Glomerular endothelial cell (primary cell): ENCODE measurements at places on chromosomes 7 and 10.

DNA sequence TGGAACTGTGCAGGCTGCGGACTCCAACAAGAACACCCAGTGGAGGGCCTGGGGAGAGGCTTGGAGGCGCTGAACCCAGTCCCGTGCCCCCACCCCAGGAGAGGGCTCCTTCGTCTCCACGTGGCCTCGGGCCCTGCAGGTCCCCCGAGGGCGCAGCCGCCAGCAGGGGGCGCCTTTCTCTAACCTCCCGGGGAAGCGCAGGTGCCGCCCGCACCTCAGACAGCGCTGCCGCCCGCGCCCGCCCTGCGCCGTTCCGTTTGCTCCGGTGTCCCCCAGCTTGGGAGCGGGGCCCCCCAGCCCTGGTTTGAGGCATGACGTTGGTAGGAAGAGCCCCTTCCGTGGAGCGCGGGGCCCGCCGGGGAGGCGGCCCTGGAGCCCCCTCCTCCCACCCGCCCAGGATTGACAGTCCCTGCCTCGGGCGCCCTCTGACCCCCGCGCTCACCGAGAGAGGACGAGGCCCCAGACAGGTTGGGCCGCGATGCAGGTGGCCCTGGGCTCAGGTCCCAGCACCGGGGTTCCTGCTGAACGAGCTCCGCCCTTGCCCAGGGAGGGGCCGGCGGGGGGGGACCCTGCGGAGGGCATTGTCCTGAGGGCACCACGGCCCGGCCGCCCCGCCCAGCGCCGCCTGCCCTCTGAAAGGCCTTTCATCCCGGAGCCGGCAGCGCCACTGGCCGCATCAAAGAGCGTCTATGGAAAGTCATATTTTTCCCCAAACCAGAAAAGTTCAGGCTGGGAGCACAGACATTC lies 42.8 kb downstream of the FOXL3 start:
- no peak for DNase-seq

- DNase-seq: no peak
Measured at GRCh38 chr7:149494738-149495368, 2.8 kb downstream of the ZNF746 start.

DNA sequence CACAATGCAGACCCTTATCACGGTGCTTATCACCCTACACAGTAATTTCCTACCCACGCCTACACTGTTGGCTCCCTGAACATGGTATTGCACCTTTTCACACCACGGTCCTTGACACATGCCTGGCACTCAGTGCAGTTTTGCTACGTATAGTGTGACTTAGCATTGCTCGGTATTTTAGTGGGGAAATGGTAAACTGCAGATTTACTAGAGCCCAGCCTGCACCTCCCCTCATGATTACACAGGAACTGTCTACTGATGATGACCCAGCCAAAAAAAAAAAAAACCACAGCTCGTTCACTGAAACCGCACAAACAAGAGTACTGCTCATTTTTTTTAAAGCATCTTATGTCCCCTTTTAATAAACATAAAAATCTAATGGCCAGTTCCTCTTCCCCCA lies 124.2 kb upstream of the ZNF746 start:
- no peak for DNase-seq

DNA sequence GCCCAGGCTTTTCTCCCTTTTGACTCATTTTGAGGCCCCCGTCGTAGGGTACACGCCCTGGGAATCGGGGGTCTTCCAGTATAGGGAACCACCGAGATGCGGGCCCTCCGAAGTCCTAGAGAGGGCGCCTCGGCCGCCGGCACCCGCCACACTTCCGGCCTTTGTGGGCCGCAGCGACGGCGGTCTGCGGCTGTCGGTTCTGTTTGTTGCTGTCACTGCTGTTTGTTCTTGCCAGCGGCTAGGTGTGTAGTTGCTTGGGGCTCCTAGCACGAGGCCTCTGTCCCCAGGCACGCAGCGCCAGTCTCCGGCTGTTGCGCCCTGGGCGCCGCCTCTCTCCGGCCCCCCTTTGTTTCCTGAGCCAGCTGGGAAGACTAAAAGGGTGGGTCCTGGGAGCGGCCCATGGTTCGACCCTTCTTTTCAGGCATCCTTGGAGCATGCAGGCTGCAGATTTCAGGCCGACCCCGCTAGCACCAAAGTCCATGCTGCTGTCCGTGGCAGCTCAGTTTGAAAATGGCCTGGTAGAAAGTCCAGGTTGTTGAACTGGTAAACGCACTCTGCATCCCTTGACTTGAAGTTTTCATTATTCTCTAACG lies 17.8 kb upstream of the ZKSCAN1 start:
- DNase-seq: no peak

DNA sequence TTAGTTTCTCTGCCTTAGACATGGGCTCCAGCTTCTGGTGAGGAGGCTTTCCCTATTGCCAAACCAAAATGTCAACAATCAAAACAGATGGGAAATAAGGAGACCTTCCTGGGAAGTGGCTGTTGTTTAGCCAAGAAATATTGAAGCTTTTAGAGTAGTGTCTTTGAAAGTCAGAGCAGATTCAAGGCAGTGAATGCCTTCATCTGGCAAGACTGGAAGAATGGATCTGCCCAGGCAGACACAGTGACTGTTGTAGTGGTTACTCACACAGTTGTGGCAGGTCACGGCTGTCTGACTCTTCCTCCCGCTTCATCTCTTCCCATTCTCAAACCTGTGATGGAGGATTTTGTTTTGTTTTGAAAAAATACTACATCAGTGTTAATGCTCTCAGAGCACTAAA lies 154.1 kb upstream of the ADO start:
- DNase-seq: no peak

GRCh38 chr7:99420213-99420612 lies 11.4 kb downstream of the BUD31 start:
- no peak for DNase-seq

DNA sequence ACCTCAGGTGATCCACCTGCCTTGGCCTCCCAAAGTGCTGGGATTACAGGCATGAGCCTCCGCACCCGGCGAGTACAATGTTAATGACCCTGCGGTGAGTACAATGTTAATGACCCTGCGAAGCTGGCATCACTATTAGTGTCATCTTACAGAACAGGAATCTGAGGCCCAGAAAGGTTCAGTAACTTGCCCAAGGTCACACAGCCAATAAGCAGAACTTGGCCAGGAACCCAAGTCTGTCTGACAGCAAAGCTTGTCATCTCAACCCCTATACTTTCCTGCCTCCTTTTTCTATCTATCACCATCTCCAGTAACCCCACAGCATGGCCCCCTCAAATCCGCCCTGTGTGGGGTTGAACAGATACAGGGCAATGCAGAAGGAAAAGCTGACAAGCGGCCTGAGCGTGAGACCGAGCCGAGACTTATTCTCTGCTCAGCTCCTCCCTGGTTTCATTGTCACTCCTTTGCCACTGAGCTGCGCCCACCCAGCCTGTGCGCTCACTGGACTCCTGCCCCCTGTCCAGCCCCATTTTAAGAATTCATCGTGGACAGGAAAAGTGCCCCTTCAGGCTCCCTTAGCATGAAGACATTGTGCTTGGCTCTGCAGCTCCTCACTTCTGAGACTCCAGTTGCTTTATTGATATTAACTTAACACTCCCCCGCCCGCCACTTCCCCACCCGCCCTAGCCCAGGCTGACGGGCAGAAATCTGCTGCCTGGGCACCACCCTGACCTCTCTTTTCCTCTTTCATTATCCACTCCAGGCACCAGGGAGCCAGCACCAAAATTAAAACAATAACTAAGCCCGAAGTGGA lies 58.1 kb upstream of the LBX1 start:
- DNase-seq: no peak

GRCh38 chr7:13856012-13856411 lies 133.5 kb downstream of the ETV1 start:
- DNase-seq: no peak

DNA sequence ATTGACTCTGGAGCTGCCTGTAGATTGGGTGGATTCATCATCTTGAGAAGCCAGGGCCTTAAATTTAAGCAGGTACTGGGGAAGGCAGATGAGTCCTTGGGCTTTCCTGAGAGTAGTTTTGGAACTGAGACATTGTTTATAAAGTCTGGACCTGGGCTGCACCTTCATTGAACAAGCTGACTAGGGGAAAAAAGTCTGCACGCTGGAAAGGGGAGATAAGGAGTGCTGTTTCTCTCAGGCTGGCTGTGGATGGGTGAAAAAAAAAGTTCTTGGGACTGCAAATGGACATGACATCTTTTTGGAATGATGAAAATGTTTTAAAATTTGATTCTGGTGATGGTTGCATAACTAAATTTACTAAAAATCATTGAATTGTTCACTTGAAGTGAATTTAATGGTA lies 12.0 kb downstream of the SEC24C start:
- DNase-seq: no peak

DNA sequence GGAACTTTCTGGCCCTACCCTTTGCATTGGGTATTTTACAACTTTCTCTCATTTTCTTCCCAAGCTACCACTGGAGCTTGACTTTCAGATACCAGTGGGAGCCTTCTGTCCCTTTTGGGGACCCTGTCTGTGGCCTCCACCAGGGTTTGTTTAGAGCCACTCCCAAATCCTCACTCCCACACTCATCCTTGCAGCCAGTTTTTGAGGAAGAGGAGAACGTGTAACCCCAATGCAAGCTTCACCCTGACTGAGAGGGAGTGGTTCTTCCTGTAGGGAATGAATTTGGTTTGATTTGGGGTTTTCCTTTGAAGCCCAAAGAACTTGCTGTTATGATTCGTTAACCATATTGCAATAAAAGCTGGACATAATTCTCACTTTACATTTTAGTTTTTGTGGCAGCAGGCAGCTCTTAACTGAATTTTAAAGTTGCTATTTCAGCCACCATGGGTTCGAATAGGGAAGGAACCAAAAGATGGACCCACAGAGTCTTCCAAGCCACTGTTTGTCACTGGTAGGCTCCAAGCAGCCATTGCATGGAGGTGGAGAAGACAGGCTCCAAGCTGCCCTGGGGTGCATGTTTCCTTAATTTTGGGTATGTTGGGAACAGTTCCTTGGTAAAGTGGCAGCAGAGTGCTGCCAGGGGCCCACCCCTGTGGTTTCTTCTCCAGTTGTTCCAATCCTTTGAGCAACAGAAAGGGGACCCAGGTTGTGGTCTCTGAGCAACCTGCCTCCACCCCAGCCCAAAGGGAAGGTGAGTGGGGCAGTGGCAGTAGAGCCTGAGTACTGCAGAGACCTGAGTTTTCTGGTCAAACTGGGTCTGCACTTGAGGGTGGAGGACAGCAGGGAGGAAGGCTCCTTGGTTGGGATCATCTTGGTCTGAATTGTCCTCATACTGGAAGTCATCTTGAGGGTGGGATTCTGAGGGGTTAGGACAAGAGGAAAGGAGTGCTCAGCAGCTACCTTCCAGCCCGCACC lies 5.1 kb downstream of the EVX1 start:
- DNase-seq: no peak

DNA sequence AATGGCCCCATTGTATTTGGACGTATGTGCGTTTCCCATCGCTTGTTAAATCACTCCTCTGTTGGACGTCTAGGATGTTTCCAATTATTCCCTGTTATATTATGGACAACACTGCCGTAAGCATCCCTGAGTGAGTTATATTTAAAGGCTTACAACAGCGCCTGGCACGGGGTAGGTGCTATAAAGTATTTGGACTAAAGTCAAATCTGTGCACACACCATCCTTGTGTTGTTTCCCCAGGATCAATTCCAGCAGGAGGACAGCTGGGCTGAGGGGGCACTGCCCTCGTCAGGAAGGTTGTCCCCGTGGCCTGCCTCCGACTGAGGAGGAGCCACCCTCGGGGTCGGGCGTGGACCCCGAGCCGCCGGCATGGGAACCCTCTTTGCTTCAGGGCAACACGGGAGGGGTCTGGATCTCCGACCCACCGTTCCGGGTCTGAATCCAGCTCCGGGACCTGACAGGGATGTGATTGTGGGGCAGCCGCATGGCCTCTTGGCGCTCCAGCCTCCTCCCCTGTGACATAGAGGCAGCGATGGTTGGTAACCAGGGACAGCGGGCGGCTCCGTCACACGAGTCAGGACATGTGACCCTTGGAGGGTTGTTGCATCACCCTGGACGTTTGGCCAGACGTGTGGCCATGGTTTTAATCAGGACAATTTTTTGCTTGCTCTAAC lies 1.5 kb upstream of the JAKMIP3 start:
- no peak for DNase-seq

- no peak for DNase-seq
Measured at GRCh38 chr10:23341004-23341403, 3.6 kb downstream of the C10orf67 start.

DNA sequence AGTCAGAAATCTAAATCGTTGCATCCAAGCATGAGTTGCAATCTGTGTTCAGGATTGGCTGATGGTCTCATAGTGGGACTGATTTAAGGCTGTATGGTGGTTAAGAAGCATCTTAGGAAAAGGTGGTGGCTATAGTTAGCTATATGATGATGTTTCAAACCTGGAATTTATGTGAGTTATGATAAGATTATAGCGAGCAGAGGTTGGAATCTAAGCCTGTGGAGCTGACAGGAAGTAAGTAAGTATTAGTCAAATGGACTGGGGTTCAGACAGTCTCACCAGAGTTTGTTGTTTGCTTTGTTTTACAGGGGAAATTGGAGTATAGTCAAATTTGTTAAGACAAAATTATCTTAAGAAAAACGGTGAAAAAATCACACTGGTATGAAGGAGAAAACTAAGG lies 56.7 kb downstream of the ANKRD7 start:
- no peak for DNase-seq

DNA sequence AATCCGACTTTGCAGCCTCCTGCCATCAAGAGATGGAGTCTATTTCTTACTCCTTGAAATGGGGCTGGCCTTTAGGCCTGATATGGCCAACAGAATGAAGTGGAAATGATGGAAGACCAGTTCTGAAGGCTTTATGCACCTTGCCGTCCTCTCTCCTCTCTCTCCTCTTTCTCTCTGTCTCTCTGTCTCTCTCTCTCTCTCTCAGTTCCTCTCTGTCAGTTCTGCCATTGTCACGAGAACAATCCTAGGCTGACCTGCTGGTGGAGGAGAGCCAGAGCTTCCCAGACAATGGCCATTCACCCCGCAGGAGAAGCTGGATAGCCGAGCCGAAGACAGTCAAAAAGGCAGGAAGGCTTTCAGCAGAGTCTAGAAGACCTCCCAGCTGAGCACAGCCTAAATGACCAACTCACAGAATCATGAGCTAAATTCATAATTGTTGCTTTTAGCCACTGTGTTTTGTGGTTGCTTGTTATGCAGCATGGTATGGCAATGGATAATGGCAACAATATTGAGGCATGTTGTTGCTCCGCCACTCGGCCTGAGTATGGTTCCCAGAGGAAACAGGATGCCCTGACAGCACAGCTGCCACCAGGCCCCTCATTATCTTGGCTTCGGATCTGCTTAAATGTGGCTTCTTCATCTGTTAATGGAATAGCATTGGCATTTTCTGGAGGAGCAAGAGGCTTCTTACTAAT lies 35.5 kb downstream of the FRMPD2 start:
- DNase-seq: no peak

DNA sequence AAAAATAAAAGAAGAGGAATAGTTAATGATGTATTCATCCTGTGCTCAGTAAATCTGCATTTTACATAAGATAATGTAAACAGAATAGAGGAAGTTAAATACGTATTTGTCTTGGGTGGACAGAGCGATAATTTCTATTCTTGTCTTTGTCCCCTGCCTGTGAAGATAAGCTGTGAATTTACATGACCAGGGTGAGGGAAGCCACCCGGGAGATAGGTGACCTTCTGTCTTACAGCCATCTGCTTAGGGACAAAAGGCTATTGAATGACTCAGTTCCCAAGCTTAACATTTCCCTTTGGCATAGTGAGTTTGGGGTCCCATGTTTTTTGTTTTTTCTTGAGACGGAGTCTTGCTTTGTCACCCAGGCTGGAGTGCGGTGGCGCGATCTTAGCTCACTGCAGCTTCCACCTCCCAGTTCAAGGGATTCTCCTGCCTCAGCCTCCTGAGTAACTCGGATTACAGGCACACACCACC lies 88.7 kb upstream of the KCTD7 start:
- DNase-seq: no peak

GRCh38 chr7:31058688-31059087 lies 6.6 kb downstream of the ADCYAP1R1 start:
- no peak for DNase-seq

- no peak for DNase-seq
Measured at GRCh38 chr7:27953361-27953760, 213.4 kb downstream of the TAX1BP1 start.
